ENCODE measurements at places on chromosomes 6 and 20.

- DNase-seq: no peak
Measured at GRCh38 chr6:85390775-85391174, 59.1 kb upstream of the NT5E start.

GRCh38 chr20:59324521-59325141 lies 24.2 kb downstream of the EDN3 start:
- no peak for DNase-seq

- peak; percentile 42 for DNase-seq
Measured at GRCh38 chr20:38870733-38871559, 55.3 kb upstream of the FAM83D start.

- DNase-seq: no peak
Measured at GRCh38 chr20:64092258-64093012, 8.2 kb upstream of the LKAAEAR1 start.

GRCh38 chr20:35006009-35006408 lies 50.3 kb downstream of the MYH7B start:
- DNase-seq: no peak

DNA sequence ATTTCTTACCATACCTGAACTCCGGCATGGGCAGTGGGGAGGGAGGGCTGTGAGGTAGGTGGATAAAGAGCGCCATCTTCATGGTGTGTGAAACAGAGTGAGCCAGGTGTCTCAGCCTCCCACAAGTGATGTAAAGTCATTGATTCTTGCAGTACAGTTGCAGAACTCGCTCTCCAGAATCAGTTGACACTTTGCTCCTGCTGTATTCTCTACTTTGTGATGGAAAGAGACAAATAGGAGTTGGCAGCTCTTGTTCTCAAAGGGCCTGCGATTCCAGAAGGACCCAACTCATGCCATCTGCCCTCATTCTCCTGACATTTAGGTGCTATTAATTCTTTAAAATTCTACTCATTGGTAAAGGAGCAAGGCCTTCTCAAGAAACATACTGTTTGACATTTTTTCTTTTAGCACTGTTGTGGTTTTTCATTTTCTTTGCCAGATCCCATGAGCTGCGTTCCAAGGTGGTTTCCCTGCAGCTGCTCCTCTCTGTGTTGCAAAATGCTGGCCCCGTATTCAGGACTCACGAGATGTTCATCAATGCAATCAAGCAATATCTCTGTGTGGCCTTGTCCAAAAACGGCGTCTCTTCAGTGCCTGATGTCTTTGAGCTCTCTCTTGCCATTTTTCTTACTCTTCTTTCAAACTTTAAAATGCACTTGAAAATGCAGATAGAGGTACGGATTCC lies 49.3 kb downstream of the ARFGEF2 start:
- no peak for DNase-seq

DNA sequence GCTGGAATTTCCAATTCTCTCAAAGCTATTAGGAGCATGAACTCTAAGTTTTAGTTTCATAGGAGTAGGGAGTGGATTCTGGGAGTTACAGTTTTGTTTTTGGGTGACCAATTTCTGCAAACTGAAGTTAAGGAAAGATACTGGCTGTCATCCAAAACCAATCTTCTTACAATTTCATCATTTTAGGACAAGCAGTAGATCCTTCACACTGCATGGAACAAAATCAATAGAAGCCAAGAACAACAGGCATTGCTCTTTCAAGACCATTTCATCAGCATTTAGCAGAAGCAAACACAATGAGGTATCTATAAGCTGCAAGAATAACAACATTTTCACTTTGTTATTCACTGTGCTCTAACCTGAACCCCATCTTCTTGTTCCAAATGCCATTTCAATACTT lies 173.0 kb downstream of the GMDS start:
- no peak for DNase-seq

- DNase-seq: no peak
Measured at GRCh38 chr6:119313937-119314884, 35.4 kb downstream of the MAN1A1 start.

DNA sequence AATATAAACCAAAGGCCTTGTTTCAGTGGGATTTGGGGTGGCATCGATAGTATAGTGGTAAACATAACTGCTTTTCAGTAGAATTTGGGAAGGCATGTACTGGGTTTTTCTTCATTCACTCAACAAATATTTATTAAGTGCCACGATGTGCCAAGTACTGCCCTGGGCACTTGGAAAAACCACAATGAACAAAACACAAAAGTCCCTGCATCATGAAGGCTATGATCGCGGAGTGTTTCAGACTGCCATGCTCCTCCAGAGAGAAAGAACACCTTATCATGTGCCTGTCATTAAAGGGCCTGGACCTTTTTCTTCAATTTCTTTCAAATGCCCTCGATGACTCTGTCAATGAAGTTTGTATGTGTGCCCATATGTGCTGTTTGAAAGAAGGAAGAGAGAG lies 59.2 kb upstream of the CEP85L start:
- no peak for DNase-seq

DNA sequence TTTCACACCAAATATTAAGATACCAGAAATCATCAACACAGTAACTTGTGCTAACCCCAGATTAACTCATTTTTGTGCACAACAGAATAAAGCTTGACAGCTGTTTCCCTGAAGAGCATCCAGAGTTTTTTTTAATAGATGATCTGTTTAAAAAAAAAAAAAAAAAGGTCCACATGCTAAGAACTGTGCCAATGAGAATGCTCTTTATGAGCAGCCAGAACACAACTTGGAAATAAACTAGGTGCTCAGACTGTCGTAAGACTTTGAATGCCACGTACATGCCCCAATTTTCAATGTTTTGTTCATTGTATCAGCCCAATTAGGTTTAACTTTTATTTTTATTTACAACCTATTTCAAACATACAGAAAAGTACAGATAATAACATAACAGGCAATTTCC lies 47.3 kb downstream of the STAU1 start:
- DNase-seq: no peak

GRCh38 chr6:17584241-17584803 lies 15.8 kb upstream of the FAM8A1 start:
- DNase-seq: peak; percentile 80

DNA sequence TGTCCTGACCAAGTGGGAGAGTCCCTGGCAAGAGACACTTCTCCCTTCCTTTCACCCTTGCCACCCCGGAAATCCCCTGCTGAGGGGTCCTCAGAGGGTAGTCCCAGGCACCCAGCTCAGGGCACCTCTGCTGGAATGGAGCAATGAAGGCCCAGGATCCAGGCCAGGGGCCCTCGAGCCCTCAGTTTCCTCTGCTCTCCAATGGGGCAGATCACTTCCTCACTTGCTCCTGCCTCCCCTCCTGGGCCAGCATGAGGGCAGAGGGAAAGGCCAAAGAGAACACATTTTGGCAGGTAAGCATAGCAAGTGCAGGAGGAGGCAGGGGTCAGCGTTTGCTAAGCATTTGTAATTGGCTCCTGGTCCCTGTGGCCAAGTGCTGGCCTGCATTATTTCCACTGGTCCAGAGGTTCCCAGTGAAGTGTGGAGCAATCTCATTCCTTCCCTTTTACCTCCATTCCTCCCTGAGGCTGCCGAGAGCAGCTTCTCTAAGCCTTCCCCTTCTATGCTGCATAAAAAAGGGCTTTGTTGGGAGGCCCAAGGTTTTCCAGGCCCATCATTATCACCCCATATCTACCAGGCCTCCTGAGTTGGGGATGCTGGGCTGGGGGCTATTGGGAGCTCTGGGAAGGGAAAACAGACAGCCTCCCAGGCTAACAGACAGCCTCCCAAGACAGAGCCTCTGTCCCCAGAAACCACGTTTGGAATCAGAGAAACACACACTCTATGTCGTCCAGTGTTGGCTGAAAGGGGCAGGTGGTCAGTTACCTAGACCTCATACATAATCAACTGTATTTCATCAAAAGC lies 28.8 kb upstream of the VEGFA start:
- DNase-seq: no peak

GRCh38 chr6:32637219-32637880 lies at the start of gene HLA-DQA1:
HLA-DQA1 (plus strand) TSS chr6:32637406; CDS start chr6:32637459, 53 bp downstream.
- DNase-seq: no peak

DNA sequence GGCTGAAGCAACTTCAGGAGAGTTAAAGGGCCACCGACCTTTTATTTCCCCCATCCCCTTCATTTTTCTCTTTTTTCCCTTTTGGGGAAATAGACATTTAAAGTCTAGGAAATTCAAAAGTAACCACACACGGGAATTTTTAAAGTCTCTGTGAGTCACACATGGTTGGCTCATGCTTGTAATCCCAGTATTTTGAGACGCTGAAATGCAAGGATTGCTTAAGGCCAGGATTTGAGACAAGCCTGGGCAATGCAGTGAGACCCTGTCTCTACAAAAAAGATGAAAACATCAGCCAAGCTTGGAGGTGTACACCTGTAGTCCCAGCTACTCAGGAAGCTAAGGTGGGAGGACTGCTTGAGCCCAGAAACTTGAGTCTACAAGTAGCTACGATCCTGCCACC lies 34.2 kb downstream of the KATNA1 start:
- no peak for DNase-seq

DNA sequence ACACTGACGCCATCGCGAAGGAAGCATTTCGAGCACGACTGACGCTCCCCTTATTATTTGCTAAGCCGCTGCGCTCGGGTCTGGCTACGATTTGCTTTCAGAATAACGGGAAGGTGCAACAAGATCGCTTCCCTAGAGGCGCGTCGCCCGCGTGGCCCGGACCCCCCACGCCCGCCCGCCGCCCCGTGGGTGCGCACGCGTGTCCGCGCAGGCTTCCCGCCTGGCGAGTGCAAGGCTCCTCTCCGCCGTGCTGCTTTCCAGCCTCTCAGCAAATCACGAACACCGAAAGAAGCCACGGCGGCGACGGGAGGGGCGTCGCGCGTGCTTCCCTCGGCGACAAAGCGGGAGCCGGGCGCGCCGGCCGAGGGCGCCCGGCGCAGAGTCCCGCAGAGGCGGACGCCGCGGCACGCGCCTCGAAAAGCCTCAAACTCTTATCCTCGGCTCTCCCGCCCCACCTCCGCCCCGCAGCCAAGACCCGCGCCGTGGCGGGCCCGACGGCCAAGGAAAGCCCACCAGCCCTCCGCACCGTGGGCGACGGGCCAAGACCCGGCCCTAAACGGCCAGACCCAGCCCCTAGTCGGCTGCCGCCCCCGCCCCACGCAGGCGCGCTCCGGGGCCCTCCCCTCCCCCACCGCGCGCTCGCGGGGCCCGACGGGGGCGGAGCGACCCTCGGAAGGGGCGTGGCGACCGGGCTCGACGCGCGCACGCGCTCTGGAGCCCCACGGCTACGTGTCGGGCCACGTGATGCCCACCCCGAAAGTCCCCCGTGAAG lies 987 bp upstream of the QKI start:
- DNase-seq: peak; percentile 70

DNA sequence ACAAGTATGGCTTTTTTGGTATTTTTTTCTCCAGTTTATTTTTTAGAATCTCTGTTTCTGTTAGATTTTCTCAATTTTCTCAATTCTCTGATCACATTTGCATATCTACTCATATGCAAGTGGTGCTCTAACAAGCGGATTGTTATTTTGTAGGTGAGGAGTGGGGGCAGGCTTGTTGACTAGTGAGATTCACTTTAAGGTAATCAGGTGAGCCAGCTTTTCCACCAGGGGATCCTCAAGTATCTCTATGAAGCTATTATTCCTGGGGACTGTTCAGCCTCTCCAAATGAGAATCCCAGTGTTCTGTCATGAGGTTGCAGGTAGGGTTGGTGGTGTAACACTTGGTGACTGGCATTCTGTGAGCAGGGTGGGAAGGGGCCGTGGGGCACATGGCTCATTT lies 274.3 kb upstream of the FERMT1 start:
- DNase-seq: peak; percentile 34

- no peak for DNase-seq
Measured at GRCh38 chr6:150202404-150202803, 59.6 kb downstream of the PPP1R14C start.

DNA sequence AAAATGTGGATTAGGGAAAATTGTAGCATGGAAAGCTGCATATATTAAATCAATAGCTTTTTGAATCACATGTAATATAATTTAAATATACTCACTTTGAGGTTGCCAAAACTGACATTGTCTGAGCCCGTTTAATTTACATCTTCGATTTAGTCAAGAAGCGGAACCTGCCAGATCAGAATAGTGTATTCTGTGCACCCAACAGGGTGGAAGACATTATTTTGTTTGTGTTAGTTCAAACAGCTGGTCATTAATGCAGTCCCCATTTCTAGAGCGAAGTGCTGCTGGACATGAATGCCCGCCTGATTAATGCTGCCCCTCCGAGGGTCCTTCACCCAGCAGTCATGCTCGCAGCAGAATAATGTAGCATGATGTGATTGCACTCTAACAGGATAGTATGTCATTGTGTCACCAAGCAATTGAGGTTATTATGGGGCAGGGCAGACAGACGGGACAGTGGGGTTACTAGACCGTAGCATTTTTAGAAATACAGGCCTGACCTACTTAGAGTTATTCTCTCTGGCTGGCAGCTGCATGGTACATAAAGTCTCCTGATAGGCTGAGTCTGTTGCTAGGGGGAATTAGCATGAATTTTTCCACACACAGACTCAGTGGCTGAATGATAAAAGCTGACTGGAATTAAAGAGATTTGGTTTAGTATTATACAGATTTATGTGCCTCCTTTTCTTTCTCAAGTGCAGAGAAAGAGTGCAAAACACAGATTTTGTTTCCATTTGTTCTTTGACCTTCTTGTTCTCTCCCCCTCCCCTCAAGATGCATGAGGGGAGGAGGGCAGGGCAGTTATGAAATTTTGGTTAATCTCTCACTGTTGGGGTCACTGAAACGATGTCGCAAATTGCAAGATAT lies 147.1 kb downstream of the PRL start:
- no peak for DNase-seq

DNA sequence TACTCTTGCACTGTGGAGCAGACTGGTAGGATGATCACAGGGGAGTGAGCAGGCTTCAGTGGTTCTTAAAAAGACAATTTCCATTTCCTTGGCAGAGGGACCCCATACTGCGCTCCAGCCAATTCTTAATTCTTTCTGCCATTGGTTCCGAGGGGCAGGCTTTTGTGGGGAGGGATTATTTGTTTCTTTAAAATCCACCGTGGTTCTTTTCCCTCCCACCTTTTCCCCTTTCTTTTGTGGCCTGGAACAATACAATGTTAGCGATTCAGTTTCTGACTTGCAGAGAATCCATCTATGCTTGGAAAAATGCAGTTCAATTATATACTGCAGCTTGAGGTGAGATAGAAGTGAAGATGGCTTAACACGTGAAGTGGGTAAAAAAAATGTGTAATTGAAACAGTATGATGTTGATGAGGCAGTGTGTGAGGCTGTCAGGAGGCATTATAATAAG lies 379.0 kb upstream of the FLRT3 start:
- DNase-seq: peak; percentile 67

DNA sequence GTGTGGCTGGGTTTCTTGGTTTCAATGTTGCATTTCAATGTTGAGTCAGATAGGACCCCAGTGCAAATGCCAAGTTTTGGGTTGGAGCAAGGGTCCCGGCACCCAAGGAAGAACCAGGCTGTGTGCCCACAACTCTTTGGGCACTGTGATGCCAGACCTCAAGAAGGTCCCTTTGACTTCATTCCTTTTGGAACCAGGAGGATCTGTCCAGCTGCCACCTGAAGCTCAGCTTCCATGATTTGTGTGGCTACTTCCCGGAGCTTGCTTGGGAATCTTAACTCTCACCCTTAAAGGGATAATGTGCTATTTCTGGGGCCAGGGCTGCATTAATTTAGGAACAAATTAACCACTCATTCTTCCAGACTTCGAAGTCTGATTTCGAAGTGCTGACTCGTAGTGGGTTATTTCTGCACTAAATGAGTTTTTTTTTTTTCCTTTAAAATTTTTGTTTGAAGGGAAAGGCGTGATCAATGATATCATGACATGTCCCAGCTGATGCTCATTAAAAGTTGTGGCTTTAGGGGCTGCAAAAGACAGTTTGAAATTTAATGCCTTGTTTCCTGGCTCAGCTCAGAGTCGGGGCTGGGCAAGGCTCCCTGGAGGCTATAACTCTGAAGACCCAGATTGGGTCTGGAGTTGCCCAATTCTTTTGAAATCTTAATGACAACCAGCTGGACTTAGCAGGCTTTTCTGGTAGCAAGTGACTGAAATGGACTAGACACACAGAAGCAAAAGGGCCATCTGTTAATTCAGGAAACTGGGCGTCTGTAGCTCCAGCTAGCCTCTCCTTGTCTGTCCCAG lies 24.0 kb upstream of the PHACTR3 start:
- no peak for DNase-seq
